ENCODE measurements at places on chromosomes 5 and 9.

- DNase-seq = no peak
Measured at GRCh38 chr5:134420343-134420742, 8.7 kb upstream of the CDKN2AIPNL start.

DNA sequence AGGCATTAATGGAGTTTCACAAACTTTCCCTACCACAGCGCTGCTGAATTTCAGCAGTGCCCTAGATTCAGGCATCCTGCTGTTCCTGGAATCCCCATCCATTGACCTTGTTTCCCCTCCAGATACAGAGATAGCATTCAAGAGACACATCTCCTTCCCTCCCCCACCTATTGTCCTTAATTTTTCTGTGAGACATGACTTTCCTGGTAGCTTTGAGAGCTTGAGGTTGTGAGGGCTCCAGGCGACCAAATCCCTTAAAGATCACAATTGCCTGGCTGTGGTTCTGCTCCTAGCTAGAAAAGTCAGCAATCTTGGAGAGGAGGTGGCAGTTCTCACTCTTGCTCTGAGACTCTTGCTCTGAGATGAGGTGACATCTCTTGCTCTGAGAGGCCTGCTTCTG is 48.0 kb downstream of the PRR16 start:
- peak; percentile 8 for DNase-seq

- DNase-seq = no peak
Measured at GRCh38 chr9:97645720-97646119, 12.1 kb downstream of the NCBP1 start.

- no peak for DNase-seq
Measured at GRCh38 chr5:119291877-119292276, 63.9 kb upstream of the TNFAIP8 start.

DNA sequence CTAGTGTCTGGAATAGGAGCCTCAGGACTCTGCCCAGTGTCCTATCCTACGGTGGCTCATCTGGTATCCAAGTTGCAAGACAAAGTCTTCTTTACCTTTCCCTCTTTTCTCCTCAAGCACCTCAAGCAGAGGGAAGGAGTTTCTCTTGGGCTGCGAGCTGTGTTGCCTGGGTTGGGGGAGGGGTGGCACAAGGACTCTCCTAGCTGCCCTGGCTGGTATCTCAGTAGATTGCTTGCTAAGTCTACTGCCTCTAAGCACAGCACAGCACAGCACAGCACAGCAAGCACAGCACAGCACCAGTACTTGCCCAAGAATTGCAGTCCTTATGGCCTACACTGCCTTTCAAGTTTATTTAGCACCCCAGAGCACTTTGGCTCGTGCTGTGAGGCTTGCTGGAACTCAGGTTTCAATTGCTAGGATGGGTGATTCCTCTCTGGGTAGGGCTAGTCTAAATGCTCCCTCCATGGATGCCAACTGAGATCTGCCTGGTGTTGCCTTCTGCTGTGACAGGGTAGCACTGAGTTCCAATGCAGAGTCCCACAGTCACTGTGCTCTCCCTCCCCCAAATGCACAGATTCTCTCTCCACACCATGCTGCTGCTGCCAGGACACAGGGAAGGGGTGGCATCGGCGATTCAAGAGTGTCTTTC is 213.1 kb upstream of the POU5F2 start:
- no peak for DNase-seq

- DNase-seq = peak; percentile 39
Measured at GRCh38 chr9:127489471-127490115, 38.3 kb downstream of the LRSAM1 start.

DNA sequence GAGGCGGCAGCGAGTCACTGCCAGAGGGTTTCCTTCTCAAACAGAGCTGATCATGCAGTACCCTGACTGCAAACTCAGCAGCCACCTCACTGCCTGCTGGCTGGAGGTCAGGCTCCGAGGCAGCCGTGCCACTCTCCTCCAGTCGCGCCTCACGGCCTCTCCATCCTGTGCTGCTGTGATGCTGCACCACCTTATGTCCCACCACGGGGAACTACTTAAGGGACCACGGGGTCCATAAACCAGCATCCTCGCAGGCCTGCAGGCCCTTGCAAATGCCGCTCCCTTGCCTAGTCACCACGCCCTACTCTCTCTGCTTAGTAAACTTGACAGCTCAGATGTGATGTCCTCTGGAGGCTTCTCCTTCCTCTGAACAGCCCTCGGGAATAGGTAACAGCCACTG is 99.2 kb downstream of the CRB2 start:
- no peak for DNase-seq

DNA sequence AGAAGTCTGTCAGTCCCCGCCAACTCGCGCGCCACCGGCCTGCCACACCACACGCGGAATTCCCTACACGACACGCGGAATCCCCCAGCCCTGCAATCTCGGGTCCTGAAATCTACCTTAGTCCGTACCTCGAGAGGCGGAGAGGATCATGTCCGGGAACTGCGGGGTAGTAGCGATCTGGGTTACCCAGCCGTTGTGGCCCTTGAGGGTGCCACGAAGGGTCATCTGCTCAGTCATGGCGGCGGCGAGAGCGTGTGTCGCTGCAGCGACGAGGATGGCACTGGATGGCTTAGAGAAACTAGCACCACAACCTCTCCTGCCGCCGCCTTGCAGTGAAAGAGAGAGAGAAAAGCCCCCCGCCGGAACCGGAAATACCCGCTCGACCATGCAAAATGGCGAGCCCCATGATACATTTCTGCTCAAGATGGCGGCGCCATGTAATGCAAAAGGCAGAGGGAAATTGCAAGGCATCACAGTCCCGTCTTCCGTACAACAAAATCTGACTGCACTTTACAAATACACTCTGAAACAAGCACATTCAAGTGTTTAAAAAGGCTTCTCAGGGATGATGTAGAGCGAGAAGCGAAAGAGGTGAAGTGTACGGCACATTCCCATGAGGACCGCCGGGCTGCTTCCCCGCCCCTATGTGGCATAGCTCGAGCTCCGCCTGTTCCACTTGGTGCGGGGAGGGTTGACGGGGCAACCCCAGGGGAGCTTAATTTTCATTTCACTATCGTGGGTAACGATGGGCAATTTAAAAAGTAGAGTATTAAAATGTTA is at the start of gene RACK1:
Gene RACK1, minus strand, starts transcription at position 343 of the 780 bp plus-strand sequence. Its CDS starts 106 bp downstream, at position 237.
- peak; percentile 89 for DNase-seq

DNA sequence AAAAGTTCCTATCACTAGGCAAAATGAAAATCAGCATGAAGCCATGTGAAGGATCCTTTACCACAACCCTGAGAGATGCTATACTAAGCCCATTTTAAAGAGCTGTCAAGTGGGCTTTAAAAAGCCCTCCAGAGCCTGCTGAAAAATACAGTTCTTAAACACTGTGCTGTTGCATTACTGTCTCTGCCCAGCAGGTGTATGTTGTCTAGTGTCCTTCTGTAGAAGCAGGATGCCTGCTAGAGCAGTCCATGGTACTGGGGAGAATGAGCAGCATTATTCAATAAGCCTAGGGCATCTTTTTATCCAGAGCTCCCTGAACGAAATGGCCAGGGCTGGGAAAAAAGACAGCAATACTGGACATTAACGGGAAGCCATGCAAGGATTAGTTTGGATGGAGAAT is 126.2 kb upstream of the PLCXD3 start:
- DNase-seq = peak; percentile 20

GRCh38 chr9:133606708-133607025 is 2.5 kb downstream of the FAM163B start:
- no peak for DNase-seq

GRCh38 chr9:120343416-120343815 is 236.6 kb downstream of the CDK5RAP2 start:
- DNase-seq = no peak

DNA sequence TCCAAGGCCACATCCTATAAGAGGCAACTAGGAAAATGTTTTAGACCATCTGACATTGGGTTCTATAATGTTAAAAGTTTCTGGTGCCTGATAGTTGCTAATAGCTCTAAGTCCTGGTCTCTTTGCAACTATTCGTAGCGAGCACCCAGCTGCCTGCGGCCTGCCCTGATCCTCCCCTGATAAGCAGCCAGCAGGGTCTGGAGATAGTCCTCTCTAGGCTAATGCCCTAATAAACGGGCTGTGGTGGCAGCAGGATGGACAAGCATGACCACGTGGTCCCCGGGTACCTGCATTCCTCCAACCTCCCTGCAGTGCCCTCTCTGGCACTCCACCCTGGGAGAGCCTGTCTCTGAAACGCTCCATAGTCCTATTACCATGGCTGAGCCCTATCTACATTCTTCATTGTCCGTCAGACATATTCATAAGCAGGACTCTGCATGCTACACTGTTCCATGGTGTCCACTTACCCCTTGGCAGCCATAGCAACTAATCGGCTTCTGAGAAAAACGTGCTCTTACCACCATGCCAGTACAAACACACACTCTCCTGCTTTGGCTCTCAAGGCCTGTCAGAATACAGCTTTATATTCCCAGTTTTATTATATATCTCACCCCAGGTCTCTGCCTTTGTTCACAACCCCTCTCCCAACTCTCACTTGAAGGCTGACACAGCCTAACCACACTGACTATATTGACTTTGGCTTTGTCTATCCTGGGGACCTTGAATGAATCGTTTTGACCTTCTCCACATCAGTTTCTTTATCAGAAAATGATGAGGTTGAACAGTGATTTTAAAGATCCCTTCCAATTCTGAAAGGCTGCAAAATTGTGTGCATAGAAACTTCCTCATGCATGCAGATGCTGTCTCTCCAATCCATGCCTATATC is 49.9 kb upstream of the DAPK1 start:
- no peak for DNase-seq

DNA sequence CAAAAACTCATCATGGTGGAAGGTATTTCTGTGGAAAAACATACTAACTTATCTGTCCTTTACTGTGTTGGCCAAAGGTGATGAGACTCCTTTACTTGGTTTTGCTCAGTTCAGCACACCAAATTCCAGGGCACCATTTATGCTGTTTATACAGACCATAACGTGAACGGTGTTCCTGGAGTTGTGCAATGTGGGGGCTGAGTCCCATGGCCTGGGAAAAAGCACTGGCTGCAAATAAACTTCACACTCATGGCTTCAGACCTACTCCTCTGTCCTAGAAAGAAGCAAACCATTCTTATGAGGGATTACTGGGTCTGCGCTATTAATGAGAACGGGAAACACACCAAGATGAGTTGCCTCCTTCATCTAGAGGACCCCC is 10.4 kb downstream of the FREM1 start:
- no peak for DNase-seq

DNA sequence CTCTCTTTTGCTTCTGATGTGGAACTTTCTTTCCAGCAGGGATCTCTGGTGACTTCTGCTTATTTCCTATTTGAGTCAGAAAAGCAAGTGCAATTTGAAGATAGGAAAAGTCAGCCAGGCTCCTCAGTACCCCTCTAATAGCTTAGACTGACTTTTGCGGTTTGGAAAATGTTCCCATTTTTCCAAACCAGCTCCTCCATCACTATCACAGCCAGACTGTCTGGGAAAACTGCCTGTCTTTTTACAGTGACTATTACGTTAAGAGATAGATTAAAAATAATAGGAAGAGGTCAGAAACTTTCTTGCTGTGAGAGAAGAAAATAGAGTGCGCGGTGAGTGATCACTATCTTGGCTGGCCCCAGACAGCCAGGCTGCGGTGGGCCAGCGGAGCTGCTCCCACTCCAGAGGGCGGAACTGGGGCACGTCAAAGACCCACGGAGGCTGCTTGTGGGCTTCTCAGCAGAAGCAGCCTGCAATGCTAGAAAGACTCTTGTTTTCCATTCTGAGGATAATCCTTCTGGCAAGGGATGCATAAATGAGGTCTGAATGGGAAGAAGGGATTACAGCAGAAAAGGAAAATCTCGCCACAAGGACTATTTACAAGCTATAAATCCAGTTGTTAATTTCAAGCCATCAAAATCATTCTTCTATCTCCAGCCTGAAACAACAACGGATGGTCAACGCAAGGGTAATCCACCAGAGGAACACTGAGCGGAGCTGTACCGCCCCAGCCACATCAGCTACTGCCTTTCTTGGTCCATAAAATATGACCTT is 151.0 kb upstream of the MSX2 start:
- DNase-seq = no peak

DNA sequence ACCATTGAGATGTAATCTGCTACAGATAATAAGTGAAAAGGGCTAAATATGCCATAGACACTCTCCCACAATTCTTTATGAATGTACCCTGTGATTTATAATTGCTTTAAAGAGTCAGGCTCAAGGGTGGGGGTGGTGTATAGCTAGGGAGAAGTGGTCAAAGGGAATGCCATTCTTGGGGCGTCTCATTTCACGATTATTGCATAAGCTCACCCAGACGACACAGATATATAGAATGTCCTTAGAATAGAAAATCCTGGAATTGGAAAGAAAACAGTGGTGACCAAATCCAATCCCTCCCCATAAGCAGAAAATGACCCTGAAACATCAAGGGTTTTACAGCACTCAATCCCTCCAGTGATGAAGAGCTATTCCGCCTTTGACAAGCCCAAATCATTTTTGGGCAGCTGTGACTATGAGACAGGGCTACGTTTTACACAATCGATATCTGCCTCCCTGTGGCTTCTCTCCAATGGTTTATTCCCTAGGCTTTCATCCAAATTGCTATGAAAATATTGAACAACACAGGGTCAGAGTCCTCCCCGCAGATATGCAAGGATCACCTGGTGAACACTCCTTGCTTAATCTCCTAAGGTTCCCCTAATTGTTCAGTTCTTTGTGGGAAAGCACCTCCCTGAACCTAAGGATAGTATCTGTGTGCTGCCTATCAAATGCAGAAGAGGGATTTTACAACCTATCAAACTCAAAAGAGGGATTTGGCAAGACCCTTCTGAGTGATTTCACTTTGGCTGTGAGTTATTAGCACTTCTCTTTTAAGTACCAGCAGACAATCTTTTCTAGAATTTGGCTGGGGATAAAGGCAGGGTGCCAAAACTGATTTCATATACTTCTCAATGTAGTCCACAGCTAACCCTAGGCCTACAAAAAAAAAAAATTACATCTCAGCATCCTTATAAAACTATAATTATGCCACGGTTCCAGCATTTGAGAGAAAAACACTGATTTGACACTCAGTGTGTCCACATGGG is 144.9 kb upstream of the CDH6 start:
- DNase-seq = no peak

- DNase-seq = no peak
Measured at GRCh38 chr5:179257176-179257682, 88.0 kb downstream of the ADAMTS2 start.

GRCh38 chr9:120303519-120303918 is 276.4 kb downstream of the CDK5RAP2 start:
- DNase-seq = no peak

GRCh38 chr9:36328798-36329411 is 70.7 kb upstream of the GNE start:
- DNase-seq = peak; percentile 45

DNA sequence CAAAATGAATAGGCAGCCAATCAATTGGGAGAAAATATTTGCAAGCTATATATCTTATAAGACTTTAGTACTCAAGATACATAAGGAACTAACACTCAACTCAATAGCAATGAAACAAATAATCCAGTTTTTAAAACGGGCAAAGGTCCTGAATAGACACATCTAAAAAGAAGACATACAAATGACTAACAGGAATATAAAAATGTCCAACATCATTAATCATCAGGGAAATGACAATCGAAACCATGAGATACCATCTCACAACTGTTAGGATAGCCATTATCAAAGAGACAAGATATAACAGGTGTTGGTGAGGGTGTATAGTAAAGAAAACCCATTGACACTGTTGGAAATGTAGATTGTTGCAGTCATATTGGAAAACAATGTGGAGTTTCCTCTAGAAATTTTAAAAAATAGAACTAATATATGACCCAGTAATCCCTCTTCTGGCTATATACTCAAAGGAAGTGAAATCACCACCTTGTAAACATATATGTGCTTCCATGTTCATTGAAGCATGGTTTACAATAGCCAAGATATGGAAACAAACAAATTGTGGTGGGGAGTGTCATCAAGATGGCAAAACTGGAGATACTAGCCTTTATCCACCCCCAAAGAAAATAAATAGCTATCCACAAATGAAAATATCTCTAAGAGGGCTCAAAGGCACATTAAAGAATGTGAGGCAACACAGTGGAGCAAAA is 13.9 kb upstream of the BTNL3 start:
- DNase-seq = no peak

- no peak for DNase-seq
Measured at GRCh38 chr5:16588434-16589214, 28.2 kb downstream of the RETREG1 start.

Measured in neuronal stem cell (in vitro differentiated cells).